ENCODE measurements at places on chromosomes 4 and X. TPM values are rescaled to one million over a fixed set of nuclear protein-coding genes. Genes with fewer than 3 reads are reported as not detected.

Gene GRIA3
- polyA plus RNA-seq = 4.2 TPM

Gene ALPK1
- polyA plus RNA-seq = 6.8 TPM

DNA sequence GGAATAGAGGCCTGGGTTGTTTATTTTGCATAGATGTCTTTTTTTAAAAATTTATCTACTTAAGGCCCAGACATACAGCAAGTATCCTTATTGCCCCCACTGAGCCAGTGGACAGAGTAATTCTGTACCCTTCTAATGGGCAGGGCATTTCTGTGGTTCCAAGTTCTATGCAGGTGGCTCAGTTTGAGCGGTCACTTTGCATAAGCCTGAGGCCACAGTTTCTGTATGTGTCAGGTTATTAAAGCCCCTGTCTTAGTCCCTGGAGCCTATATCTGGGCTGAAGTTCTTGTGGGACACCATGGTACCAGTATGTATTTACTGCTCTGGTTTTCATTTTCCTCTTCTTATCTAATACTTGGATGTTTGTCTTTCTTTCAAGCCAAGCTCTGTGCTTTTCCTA, 168.8 kb downstream of the MID1IP1 start:
- no peak for DNase-seq

GRCh38 chr4:110055158-110055768, 142.6 kb downstream of the EGF start:
- no peak for DNase-seq

DNA sequence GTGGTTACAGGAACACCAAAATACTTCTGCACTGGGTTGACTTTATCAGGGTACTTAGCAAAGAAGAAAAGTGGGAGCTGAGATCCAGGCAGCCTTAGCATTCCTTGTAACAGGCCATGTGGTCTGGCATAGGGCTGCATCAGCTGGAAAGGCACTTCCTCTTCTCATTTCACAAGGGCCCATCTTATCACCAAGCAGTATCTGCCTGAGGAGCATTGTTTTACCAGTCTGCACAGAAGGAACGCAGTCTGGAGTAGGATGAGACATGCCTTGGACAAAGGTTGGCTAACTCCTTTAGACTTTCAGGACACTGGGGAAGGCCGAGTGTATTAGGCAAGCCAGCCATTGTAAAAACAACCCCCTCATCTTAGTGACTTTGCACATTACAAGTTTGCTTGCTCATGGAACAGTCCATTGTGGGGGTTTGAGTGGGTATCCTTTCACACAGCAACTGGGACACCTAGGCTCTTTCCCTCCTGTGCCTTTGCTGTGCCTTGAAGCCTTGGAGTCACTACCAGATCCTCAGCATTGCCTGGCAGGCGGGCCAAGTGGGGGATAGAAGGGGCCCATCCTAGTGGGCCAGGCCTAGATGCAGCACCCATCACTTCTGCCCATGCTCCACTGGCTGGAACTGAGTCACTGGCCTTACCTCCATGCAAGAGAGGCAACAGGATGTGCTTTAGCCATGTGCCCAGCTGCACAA, 4.6 kb downstream of the SUV39H1 start:
- no peak for DNase-seq

- DNase-seq = no peak
Measured at GRCh38 chrX:15151267-15152186, 118.4 kb downstream of the ASB9 start.

GRCh38 chrX:79065696-79066095, 78.8 kb upstream of the GPR174 start:
- no peak for DNase-seq
